ENCODE measurements at places on chromosomes 4 and X.

DNA sequence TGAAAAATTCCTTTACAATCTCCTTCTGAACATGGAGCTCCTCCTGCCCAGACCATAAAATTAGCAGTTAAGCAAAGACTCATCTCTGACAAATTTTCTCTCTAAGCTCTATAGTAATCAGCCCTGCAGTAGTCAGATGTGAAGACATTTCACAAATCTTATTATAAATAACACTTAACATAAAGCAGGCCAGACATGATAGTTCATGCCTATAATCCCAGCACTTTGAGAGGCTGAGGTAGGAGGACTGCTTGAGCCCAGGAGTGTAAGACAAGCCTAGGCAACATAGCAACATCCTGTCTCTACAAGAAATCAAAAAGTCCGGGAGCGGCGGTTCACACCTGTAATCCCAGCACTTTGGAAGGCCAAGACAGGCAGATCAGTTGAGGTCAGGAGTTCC, 29.9 kb downstream of the TRMT2B start:
- DNase-seq = no peak

GRCh38 chr4:108008721-108009120, 19.0 kb downstream of the HADH start:
- DNase-seq = peak; percentile 14

- DNase-seq = no peak
These were observed 80.8 kb downstream of the CCSER1 start for GRCh38 chr4:90207887-90208454.

- no peak for DNase-seq
These were observed 19.9 kb downstream of the ANK2 start for GRCh38 chr4:113069212-113069892.

DNA sequence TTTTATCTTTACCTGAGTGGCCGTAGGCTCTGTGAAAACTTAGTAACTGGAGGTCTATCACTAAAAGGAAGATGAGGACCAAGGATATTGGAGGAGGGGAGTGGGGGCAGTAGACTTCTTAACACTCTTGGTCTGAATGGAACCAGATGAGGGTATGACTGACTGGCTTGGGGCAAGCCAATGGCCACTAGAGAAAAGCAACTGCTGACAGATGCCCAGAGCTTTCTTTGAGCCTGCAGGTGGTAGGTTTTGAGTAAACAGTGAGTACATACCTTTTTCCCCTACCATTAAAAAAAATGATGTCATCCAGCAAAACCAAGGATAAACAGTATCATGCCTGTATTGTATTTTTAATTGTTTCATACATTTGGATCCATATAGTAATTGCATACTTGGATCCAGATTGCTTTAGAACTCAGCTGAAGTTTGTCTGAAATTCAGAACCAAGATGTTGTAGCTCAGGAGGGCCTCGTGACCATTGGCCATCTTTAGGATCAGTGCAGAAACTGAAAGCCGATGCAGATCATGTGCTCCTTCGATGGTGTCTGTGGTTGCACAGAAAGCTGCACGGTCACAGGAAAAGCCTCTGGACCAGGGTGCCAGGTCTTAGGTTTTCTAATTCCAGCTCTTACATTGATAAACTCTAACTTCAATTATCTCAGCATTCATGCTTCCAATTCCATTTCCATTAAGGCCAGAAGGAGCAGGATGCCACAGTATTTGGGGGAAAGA, 131.0 kb downstream of the PDGFRA start:
- DNase-seq = no peak

DNA sequence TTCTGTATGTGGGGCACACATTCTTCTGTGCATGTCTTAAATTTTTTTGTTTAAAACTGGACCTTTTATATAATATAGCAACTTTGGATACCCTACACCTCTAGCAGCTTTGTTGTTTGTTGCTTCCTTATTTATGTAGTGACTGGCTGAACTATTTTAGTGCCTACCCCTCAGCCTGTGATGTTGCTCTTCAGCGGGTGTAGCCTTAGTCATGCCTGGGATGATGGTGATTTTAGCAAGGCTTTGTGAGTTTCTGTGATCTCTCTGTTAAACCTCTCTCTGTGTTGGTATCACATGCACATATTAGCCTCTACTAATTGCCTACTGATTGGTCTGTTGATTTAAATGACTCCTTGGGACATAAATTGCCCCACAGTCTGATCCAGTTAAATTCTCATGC, 22.8 kb downstream of the USP9X start:
- DNase-seq = peak; percentile 20

DNA sequence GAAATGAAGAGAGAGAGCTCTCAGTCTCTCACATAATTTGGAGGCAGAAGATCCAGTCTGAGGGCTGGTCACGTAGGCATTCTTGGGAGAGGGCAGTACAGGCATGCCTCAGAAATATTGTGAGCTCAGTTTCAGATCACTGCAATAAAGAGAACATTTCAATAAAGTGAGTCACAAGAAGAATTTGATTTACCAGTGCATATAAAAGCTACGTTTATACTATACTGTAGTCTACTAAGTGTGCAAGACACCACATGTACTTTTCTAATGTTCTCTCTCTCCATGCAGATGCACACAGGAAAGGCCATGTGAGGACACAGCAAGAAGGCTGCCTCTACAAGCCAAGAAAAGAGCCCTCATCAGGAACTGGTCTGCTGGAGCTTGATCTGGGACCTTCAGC, 583.5 kb upstream of the FAT1 start:
- DNase-seq = no peak

DNA sequence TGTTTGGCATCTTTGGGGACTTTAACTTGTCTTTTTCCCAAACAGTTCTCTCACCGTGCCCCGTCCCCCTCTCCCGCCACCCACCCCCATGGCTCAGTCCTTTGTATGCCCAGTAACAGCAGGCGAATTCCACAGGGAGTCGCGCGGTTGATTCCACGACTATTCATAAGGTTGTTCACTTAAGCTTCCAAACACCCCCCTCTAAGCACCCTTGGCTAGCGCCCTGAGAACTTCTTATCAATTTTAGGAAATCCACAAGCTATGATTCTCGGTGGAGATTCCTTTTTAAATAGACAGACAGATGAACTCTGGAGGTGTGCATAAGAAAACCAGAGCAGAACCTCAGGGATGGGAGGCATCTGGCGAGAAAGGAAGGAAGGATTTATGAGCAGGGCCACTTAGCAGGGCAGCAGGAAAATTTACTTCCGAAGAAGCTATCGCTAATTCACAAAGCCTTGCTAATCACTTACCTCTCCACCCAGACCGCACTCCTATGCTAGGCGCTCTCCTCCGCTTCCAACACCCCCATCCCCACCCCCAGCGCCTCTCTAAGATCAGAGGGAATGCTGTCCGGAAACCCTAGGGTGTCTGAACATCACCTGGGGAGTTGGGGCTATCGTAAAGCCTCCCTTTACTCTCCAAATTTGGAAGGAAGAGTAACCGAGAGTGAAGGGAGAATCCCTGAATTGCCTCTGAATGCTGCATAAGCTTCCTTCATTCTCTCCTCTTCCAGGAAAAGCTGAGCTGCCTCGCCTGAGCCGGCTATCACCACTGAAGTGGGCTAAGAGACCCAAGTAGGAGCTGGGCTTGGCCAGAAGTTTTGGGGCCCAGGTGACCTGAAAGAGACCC, 1.7 kb downstream of the UNC5C start:
- DNase-seq = no peak

DNA sequence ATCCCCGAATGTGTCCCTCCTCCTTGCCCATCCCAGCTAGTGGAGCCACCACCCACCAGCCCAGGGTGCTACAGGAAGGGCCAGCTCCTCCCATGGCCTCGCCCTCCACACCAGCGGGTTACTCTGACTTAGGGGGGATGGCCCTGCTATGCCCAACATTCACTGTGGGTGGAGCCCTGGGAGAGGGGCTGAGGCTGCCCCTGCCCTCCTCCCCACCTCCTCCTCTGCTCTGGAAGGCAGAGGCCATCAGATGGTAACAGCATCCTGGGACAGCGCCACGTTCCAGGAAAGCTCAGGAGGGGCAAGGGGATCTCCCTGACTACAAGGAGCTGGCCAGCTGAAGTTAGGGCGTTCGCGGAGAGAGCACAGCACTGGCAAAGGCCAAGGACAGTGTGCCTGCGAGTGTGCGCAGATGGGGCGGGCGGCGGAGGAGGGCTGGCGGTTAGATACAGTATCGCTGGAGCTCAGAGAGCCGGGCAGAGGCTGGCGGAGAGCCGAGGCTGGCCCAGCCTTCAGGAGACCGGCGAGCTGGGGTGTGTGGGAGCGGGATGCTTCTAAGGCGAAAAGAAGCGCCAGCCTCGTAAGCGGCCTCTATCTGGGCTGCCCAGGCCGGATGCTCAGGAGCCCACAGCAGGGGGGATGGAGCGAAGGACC, 1.5 kb downstream of the JAKMIP1 start:
- no peak for DNase-seq

- no peak for DNase-seq
These were observed 11.3 kb upstream of the YTHDC1 start for GRCh38 chr4:68361146-68361589.

- no peak for DNase-seq
These were observed 834.7 kb downstream of the RAPGEF2 start for GRCh38 chr4:159937595-159937994.

DNA sequence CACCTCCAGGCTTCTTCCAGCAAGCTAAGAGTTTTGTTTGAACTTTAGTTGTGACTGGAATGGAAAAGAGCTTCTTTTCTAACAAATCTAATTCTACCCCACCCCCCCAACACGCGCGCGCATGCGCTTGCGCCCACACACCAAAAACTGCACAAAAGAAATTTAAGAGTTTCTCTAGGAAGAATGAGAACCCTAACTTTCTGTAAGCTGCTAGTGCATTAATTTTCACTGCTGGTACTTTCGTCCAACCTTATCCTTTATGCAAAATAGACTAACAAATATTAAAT, 9.0 kb upstream of the INTU start:
- DNase-seq = peak; percentile 36

DNA sequence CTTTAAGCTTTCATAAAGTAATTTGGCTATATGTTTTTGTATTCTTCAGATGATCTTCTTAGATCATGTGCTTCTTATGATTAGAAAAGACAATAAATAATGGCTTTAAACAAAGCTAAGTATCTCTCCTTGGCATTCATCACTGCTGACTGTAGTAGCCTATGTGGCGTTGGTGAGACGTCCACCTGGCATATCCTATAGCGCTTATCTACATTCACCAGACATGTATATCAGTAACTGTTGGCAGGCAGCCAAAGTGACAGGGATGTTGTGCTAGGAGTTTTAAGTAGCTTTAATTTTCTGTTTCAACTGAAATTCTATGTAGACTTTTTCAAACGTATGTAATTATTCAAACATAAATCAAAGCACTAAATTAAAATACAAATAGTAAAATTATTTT, 276.4 kb downstream of the IL15 start:
- DNase-seq = no peak

GRCh38 chr4:1077711-1078477, 35.5 kb downstream of the RNF212 start:
- no peak for DNase-seq

DNA sequence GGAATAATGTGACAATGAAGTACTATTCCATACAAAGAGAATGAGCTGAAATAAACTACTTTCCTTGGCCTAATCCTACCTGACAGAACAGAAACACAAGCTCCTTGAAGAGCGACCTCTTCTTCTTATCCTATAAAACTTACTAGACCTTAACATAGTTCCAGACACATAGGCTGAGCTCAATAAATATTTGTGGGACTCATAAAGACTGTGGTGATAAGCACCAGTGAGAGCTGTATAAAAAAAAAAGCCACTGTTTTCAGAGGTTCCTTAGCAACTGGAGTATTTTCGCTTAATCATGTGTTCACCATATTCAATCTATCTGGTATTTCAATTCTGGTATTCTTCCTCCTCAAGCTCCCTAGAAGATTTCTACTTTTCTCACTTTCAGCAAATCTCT, 1129.6 kb downstream of the STPG2 start:
- no peak for DNase-seq

GRCh38 chr4:132513491-132513890, 635.6 kb upstream of the PCDH10 start:
- DNase-seq = no peak

DNA sequence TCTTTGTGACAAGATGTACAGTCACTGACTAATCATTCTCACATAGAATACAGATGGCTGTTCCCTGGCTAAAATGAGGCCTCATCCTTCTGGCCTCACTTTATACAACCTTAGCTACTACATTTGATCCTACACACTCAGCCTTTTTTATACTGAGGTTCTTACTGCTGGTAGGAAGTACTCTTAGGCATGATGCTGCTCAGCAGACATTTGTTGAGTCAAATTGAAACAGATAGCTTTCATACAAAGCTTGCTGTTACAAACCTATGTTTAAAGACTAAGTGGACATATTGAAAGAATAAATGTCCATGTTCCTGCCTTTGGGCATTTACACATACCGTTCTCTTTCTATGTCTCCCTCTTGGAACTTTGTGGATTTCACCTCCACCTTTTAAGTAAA, 154.9 kb downstream of the NPFFR2 start:
- DNase-seq = no peak

DNA sequence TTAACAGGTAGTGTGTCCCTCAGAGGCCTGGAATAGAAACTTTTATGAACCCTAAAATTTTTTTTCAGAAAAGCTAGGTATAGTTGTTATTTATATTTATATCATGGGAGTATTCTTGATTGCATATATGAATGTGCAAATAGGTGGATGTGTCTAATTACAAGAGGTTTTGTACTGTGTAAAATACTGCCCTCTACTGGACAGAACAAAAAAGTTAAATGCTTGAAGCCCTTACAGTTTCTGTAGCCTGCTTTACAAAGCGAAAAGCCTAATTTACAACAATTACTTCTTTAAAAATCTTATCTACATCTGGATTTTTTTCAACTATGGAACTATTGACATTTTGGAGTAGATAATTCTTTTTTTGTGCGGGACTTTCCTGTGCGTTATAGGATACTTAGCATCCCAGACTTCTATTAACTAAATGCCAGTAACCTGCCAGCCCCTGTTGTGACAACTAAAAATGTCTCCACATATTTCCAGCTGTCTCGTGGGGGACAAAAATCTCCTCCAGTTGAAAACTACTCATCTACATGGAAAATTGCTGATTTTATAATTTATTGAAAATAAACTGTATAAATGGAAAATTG, 35.1 kb downstream of the ENPEP start:
- DNase-seq = peak; percentile 38

Measured in inflammatory macrophage treated with lipopolysaccharide for 1 hour (primary cell).